ENCODE measurements at places on chromosomes 7 and 10.

- peak; percentile 41 for DNase-seq
Measured at GRCh38 chr7:157432957-157433576, 96.3 kb downstream of the DNAJB6 start.

GRCh38 chr7:24829787-24830186, 72.5 kb upstream of the GSDME start:
- no peak for DNase-seq

DNA sequence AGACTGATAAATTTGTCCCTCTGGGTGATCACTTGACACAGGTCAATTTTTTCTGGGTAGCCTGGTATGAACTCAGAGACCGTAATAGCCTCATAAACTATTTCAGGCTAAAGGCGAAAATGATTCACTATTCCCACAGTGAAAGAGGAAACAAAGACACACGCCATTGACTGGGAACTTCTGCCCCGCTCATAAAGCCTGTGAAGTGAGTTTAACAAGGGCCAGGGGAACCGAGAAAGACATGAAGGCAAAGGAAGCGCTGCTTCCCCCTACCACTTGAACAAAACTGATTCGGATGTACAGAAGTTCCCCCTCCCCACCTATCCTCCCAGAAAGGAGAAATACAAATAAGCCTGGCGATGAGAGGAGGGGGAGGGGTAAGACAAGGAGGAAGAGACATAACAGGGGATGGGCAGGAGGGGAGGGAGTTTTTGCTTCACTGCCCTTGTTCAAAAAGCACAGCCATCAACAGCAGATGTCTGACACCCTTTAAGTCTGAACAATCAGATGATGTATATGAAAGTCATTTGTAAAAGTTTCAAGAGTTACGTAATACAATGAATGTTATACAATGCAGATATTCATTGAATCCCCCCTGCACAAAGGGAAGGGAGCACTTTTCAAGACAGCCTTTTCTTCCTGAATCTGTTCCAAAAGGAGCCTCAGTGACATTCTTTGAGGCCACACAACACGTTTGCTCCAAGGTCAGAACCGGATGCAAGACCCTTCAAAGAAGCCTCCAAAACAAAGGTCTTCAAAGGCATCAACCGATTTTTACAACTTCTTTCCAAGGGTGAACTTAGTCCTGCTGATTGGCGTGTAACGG, 734 bp downstream of the ABCB4 start:
- no peak for DNase-seq

GRCh38 chr7:144818511-144818910, 17.3 kb downstream of the TPK1 start:
- DNase-seq, result no peak

- no peak for DNase-seq
Measured at GRCh38 chr7:137366995-137367394, 23.5 kb upstream of the PTN start.

GRCh38 chr7:79598351-79598750, 144.9 kb upstream of the MAGI2 start:
- no peak for DNase-seq

DNA sequence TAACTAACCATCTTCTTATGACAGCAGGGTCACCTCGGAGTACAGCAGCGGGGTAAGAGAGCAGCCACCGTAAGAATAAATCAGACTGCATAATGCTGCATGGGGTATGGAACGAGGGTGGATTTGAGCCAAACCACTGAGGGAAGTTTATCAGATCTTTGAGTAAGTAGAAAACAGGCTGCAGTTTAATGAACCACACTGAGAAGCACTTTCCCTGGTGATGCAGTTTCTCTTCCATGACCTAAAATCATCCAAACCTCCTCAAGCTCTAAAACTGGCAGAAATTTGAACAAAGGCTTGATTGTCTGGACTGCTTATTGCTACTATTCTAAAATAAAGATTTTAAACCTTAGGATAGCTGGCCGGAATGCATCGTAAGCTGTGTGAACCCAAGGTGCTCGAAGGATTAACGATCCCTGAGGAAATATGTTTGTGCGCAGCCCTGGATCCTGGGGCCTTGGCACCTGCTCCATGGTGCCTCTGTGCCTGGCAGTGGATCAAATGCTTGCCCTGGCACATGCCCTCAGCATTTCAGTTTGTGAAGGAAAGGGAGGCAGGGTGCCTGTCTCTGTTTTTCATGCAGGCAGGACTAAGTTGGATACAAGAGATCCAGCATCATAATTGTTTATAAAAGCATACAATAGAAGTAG, 322.7 kb downstream of the LHFPL3 start:
- DNase-seq, result no peak

DNA sequence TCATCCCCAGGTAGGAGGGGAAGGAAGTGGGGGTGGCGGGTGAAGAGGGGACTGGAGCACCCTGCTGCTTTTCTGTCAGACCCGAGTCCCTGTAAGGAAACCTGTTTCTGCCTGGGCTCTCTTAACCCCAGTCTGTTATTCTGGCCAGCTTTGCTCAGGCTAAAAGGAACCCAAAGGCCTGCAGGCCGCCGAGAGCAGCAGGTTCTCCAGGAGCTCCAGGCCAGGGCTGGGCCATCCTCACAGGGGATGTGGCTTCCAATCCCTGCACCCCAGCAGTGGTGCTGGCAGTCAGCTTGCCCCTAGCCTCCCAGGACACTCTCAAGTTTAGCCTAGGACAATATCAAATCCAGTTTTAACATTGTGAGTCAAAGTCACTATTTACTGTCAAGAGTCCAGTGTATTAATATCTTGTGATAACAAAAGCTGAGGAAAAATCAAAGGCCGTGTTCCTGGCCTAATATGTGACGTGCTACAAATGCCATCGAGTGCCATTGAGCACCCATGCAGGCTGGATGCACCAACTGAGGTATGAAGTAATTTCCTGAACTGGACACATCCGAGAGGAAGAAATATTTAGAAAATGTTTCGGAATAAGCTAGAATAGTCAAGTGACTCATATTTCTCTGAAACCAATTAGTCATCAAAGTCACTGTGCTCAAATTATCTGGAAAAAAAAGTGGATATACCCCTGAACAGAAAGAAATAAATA, 7.0 kb downstream of the PKD1L1 start:
- no peak for DNase-seq

- DNase-seq, result no peak
Measured at GRCh38 chr10:125231116-125231812, 70.9 kb upstream of the CTBP2 start.

GRCh38 chr7:155998328-155998691, 186.0 kb upstream of the SHH start:
- no peak for DNase-seq

DNA sequence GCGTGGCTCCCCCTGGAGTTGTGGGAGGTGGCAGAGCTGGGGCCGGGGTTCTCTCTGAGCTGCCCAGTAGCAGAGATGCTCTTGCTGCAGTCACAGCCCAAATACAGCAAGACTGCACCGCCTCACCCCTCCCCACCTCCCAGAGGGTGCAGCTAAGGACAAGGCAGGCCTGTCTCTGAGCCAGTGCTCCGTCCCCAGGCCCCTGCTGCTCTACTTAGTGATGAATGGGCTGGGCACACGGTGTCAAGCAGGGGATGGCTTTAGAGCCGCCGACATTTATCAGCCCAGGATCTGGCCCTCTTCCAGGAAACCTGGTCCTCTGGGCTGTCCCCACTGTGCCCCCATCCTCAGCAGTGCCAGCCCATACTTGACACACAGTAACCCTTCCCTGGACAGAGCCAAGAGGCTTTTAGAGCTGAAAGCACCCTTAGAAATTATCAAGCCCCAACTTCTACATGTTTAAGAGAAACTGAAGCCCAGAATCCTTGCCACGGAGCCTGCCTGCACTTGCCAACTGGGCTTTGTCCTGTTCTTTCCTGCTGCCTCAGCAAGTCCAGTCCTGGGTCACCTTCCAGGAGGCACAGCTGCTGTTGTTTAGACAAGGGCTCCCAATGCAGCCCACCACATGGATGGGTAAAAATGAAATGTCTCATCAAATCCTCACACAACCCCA, 137.1 kb upstream of the UNC5B start:
- DNase-seq, result peak; percentile 64

DNA sequence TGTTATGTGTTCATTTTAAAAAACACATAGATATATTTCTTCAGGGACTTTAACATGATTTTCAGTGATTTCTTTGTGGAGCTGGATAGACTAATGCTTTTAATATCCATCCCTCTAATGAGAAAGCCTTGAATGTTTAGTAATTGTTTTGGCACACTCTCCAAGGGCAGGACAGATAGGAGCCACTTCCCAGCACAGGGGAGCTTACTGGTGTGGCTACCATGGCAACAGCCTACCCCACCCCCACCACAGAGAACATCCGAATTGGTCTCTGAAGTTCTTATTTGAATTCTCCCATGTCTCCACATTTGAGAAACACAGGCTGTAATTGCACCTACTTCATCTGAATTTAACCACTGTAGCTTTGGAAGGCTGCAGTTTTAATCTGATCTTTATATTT, 87.7 kb downstream of the PRKG1 start:
- DNase-seq, result peak; percentile 62

- no peak for DNase-seq
Measured at GRCh38 chr7:47508389-47509380, 73.2 kb downstream of the TNS3 start.

GRCh38 chr7:106071999-106072714, 40.0 kb downstream of the SYPL1 start:
- DNase-seq, result no peak

- no peak for DNase-seq
Measured at GRCh38 chr7:49817279-49817678, 43.8 kb downstream of the VWC2 start.

DNA sequence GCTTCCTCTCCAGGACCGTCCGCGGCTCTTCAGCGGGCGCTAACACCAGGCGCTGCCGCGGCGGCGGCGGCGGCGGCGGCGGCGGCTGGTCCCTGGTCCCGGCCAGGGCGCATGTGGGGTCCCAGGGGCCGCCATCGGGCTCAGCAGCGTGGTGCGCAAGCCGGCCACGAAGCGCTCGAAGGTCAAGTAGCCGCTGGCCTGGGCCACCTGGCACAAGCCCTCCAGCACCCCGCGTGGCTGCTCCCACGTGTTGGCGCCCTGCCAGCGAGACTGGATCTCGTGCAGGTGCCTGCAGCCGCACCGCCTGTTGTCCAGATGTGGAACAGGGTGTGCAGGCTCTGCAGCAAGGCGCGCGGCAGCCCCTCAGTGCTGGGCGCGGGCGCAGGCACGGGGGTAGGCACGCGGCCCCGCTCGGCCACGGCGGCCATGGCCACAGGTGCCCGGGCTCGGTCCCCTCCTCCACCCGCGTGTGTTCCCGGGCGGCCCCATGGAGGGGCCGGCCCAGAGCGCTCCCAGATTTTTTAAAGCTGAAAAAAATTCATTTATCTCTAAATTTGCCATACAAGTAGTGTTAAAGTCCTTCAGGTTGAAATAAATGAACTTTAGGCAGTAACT, 884.2 kb upstream of the ZNF722 start:
- DNase-seq, result no peak

- DNase-seq, result no peak
Measured at GRCh38 chr10:100307684-100308083, 21.2 kb upstream of the BLOC1S2 start.

GRCh38 chr10:133421336-133422222, 2.8 kb downstream of the SPRN start:
- DNase-seq, result no peak

DNA sequence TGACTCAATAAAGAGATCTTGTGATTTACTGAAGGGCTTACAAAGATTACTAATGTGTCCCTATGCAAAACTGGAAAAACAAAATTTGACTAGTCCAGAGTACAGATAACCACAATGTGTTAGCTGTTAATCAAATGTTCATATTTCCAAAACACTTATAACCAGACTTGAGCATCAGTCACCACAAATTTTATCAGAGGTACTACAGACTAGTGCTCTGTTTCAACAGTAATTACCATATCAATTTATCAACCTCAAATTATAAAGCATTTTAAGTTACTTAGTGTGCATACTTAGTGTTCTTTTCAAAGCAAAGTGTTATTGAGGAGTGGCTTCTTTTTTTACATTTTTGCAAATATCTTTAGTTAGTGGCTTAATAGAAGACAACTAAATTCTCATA, 765.9 kb downstream of the GRM8 start:
- no peak for DNase-seq

GRCh38 chr10:20986049-20986448, 88.9 kb upstream of the NEBL start:
- DNase-seq, result no peak

GRCh38 chr7:15915686-15916293, 229.3 kb upstream of the MEOX2 start:
- DNase-seq, result no peak
